ENCODE measurements at places on chromosomes 4 and X.

DNA sequence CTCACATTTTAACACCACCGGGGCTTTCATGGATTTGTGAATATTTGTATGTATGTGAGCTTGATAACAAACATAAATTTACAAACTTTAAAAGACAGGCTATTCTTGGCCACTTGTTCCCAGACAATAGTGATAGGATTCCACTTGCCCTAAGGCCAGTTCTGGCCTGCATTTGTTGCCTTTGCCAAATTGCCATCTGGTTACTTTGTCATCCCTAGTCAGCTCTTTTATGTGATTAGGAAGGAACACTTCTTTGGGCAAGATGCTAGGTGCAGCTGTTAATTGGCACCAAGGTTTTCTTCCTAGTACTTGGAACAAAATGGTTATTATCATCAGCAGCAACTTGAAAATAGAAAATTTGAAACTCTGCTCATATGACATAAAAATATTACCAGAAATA, 63.3 kb downstream of the CCSER1 start:
- DNase-seq = no peak

DNA sequence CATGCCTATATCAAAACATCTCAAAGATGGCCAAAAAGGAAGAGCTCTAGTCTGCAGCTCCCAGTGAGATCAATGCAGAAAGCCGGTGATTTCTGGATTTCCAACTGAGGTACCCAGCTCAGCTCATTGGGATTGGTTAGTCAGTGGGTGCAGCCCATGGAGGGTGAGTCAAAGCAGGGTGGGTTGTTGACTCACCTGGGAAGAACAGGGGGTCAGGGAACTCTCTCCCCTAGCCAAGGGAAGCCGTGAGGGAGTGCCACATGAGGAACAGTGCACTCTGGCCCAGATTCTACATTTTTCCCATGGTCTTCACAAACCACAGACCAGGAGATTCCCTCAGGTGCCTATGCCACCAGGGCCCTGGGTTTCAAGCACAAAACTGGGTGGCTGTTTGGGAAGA, 57.3 kb upstream of the FGF16 start:
- DNase-seq = no peak

DNA sequence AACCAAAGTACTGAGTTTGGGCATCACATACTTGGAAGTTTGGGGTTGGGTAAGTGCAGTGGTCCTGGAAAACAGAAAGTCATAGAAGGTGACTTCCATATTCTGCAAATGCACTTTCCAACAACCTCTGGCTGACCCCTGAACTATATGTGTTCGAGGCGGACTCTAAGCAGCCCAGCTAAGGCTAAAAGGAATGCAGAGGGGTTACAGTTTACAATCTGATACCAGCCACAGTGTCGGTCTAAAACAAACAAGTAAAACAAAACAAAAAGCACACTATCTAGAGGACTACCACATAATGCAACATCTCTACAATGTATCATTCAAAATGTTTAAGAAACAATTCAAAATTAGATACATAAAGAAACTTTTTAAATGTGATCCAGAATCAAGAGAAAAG, 185.6 kb downstream of the ADAMTS3 start:
- DNase-seq = no peak

DNA sequence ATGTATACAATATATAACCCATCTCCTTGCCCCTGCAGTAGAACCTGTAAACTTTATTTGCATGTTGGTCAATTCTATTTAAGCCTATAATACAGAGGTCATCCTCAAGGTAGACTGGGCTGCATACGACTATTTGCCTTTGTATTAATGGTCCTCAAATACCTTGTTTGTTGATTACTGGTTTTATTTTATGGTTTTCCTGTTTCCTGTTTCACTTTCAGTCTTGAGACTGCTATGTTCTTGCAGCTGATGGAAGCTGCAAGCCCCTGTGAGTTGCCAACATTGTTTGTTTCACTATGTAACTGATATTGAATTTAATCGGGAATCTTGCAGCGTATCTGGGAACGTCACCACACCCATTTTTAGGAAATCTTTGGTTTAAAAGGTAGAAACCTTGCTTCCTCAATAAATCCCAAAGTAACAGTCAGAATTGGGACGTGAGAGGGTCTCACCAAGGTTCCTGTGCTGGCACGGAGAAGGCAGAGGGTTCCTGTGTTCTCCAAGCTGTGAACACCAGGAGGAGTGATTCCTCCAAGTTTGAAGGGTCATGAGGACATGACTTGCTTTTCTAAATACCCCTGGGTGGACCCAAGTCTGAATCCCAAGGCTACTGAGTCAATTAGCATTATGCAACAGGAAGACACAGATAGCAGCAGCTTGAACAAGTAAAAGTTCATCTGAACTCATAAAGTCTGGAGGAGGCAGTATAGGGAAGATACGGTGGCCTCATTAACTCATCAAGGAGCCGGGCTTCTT, 110.6 kb upstream of the PNPLA4 start:
- no peak for DNase-seq

DNA sequence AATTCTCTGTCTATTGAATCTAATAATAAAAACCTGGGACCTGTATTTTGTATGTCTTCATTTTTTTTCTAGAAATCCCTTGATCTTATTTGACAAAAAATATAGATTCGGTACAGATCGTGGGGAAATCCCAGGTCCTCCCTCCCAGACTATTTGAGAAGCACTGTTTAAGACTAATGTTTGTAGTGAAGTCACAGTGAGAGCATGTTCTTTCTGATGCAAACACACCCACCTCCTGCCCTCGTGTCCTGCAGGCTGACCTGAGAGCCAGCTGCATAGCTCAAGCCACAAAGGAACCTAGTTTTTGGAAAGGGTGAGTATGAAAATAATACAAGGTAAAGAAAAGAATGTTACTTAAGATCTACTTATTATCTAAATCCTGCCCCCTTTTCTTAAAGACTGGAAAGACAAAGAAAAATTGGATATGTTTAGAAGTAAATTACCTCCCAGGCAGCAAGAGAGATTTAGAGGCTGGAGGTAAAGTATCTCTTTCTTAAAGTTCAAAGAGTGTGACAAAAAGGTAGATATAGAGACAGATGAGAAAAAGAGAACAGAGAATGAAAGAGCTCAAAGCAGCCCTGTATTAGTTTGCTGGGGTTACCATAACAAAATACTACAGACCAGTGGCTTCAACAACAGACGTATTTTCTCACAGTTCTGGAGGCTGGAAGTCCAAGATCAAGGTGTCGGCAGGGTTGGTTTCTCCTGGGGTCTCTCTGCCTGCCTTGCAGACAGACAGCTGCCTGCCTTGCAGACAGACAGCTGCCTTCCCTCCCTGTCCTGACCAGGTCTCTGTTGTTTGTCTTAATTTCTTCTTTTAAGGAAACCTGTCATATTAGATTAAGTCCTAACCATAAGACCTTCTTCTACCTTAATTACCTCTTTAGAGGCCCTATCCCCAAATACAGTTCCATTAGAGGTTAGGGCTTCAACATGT, 20.4 kb upstream of the DCTD start:
- no peak for DNase-seq

- DNase-seq = no peak
Measured at GRCh38 chr4:138216272-138216867, 25.8 kb downstream of the SLC7A11 start.

DNA sequence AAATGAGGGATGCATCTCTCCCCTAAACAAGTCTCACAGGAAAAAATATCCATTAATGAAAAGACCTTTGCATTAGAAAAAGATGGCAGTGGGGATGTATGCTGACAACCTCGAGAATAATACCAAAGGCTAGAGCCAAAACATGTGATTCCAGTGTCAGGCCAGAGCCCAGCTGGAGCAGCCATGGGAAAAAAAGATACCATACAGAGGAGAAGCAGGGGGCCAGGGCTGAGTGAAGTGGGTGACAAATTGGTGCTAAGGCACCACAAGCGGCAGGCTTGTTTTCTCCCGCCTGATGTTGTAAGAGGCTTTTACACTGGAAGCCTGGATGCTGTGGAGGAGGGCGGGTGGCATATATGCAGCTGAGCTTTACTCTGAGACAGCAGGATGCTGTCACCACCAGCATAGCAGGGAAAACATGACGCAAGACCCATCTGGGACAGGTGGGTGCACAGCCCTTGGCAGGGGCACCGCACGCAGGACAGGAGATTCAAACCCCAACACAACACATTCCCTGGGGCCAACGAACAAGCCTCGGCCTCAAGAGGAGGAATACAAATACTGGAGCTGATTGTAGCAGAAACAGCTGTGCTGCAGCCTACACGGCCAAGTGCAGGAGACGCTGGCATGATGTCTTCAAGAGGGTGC, 91.9 kb downstream of the TSPAN5 start:
- DNase-seq = no peak

GRCh38 chr4:185404031-185404430, 7.4 kb downstream of the ANKRD37 start:
- DNase-seq = no peak

- DNase-seq = no peak
Measured at GRCh38 chrX:112513154-112513553, 166.6 kb downstream of the LHFPL1 start.

DNA sequence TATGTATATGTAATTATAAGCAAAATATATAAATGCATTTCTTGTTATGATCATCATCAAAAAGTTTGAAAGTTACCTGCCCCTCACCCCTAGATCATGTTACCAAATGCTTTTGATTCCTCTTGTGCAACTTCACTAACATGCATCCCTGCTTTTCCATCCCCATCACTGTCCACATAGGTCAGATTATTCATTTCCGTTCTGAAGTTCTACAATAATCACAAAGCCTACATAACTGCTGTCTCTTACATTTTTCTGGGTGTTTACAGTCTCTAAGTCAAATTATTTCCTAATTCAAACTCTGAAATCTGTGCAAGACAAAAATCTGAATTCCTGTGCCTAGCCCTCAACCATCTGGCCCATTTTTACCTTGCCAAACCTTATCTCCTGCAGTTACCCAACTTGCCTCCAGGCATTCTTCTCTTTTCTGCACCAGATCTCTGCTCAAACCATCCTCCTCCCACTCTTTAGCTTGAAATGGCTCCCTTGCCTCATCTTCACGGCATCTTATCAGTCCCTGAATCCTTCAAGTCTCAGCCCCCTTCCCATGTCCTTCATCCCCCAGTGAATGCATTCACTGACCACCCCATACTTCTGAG, 42.4 kb upstream of the SLC39A8 start:
- DNase-seq = no peak

DNA sequence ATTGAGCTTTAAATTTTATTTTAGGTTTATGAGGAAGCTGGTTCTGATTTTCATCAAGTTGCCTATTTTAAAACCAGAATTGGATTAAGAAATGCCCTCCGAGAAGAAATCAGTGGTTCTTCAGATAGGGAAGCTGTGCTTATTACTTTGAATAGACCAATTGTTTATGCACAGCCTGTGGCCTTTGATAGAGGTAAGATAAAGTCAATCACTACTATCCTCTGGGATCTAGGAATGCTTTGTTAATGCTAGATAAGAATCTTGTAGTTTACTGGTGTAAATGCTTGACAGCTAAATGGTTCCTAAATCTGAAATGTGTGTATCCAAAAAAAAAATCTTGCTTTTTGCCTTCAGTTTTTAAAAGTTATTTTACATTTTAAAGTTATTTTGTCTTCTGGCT, 73.0 kb upstream of the ADAD1 start:
- DNase-seq = no peak

- no peak for DNase-seq
Measured at GRCh38 chr4:27685091-27685490, 824.5 kb downstream of the STIM2 start.

GRCh38 chr4:74320559-74321118, 12.4 kb downstream of the EPGN start:
- DNase-seq = no peak

DNA sequence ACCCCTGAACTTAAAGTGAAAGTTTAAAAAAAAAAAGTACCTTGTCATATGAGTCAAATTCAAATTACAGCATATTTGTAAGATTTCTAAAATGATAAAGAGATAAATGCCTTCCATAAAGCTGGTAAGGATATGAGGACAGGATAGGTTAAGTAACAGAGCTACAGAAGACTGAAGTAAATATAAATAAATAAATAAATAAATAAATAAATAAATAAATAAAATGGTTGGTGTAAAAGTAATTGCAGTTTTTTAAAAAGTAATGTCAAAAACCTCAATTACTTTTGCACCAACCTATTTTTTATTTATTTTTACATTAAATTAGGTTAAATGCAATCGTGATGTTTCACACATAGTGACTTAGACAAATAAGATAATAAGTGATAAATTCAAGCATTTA, 62.2 kb downstream of the UGT2A2 start:
- DNase-seq = no peak

- no peak for DNase-seq
Measured at GRCh38 chr4:52852711-52853110, 9.4 kb upstream of the RASL11B start.

DNA sequence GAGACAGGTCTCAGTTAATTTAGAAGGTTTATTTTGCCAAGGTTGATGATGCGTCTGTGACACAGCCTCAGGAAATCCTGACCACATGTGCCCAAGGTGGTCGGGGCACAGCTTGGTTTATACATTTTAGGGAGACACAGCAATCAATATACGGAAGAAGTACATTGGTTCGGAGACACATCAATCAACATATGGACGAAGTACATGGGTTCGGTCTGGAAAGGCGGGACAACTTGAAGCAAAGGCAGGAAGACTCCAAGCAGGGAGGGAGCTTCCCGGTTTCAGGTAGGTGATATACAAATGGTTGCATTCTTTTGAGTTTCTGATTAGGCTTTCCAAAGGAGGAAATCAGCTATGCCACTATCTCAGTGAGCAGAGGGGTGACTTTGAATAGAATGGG, 225.2 kb upstream of the ZFP42 start:
- DNase-seq = no peak

DNA sequence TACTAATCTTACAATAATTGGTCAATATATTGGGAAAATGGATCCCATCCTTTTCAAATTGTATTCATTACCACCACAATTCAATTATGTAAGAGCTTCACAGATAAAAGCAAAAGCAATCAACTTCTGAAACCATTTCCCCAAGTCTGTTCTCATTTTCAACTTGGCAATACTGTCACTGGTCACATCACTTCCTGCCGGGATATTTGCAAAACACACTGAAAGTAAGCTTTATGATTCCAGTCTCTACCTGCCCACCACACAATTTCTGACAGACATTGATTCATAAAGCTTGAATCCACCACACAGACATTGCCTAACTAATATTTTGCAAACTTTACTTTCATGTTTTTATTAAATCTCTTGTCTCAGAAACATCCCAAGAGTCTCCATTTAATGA, 53.6 kb downstream of the LIN54 start:
- DNase-seq = no peak

- no peak for DNase-seq
Measured at GRCh38 chrX:150198776-150199175, 164.3 kb upstream of the MAMLD1 start.

- no peak for DNase-seq
Measured at GRCh38 chrX:149120459-149120858, 384.6 kb downstream of the IDS start.

DNA sequence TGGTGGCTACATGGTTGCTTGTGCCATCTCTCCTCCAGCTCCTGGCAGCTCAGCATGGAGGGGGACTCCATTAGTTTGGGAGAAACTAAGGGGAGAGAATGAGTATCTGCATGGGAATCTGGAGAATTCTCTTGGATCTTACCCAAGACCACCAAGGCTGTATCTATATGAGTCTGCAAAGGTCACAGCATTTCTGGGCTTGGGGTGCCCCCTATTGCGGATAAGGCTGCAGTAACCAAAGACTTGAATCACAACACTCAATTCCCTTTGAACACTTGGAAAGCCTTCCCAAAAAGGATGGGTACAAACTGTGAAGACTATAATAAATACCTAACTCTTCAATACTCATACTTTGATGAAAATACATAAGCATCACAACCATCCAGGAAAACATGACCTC, 623.5 kb upstream of the NR3C2 start:
- DNase-seq = no peak

GRCh38 chr4:74997948-74998729, 65.2 kb downstream of the PARM1 start:
- no peak for DNase-seq
